Stimulated activated CD8-positive, alpha-beta memory T cell treated with anti-CD3 and anti-CD28 coated beads, Interleukin-4, amount 100 ng/mL, for 48 hours (primary cell): ENCODE measurements at places on chromosomes 6 and 20.

DNA sequence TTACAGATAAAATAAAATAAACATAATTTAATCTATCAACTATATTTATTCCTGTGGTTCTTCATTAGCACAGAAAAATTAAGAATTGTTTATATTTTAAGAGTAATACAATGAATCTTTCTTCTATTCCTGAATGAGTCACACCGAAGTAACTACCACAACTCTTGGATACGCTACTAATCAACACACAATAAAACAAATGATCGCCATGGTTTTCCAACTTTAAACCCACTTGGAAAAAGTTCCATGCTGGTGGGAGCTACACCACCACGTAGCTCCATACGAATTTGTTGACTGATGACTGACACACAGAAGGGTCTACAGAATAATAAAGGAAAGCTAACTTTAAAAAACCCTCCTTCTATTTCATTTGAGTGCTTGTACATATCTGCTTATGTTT, 135.8 kb upstream of the NEDD9 start:
- no peak for DNase-seq

DNA sequence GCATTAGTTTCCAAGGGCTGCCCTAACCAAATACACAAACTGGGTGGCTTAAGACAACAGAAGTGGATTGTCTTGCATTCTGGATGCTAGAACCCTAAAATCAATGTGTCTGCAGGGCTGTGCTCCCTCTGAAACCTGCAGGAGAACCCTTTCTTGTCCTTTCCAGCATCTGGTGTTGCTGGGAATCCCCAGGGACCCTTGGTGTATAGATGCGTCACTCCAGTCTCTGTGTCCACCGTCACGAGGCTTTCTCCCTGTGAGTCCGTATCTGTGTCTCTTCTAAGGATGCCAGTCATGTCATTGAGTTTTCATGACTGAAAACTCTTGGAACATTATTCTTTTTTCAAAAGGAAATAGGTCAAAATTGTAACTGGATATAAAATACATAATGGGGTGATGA, 142.9 kb downstream of the RNASET2 start:
- DNase-seq: no peak

DNA sequence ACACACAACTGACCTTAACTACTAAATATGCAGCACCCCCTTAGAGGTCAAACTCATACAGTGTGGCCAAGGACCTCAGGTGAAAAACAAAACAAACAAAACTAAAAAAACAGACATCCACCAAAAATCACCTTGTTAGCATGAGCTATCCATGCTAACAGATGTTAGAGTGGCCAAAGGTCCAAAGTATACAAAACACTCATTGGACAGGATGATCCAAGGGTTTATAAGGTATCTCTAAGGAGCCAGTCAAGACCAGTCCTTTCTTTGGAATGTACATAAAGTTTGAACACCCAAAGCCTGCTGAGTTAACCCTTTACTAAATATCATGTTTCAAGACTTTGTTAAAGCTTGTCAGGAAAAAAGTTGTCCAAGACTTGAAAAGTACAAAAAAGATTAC, 35.8 kb downstream of the THEMIS start:
- no peak for DNase-seq

GRCh38 chr20:19460386-19460785, 247.9 kb downstream of the SLC24A3 start:
- DNase-seq: no peak

GRCh38 chr6:85971238-85971637, 328.6 kb upstream of the SYNCRIP start:
- no peak for DNase-seq

GRCh38 chr6:69907981-69908498, 41.7 kb downstream of the COL19A1 start:
- DNase-seq: no peak

GRCh38 chr6:139376604-139377218, 2.3 kb upstream of the CITED2 start:
- DNase-seq: no peak

DNA sequence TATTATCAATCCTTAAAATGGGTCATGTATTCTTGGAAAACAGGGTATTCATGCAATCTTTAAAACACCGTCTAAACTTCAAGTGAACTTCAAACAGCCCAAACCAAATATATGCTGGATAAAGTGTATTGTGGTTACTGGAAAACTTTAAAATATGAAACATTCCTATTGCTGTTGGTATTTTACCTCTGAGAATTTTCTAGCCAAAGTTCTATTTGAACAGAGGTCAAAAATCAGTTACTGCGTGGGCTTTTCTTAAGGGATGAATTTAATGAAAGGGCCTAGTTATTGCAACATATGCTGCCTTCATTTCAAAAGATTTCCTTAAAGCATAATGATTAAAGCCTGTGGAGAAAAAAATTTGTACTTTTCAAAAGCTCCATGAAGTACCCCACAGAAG, 436.0 kb downstream of the PLCB1 start:
- no peak for DNase-seq

DNA sequence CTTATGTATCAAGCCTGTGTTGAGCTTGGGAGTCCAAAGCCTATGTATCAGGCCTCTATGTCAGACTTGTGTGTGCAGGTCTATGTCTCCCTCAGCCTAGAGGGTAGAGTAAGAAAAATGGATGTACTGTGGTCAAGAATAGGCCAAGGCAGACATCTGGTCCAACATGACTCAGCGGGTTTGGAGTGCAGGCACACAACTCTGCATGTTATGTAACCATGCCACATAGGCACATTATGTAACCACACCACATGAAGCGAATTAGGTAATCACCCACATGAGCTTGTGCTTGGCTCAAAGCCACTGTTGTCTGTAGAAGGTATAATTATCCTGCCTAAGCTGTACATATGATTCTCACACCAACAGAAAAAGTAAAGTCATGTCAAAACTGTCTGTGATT, 1190.5 kb upstream of the EYS start:
- no peak for DNase-seq

DNA sequence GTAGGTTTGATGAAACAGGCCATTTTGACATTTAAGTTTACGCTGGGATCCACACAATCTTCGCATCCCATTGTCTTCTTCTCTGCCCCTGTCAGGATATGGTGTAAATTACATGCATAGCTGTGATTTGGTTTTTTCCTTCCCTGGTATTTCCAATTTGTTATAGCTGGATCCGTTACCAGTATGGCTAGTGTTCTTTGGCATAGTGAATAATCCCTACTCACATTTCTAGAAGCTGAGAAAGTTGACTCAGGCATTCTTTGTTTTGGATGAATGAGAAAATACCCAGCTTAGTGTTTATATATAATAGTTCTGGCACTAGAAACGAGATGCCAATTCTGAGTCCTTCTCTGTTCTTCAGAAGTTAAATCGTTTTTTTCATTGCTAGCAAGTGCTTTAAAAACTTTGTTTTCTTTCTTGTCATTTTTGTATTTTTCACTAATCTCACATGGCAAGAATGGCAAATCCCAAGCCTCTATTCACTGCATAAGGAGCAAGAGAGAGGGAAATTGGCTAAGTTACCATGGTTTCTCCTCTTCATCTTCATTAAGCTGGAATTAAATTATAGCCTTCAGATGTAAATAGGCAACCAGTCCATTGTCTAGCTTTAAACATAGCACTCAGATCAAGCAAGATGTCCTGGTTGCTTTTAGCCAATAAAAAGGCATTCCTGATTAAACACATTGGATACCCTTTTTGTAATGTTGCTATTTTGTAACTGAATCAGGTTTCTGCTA, 91.9 kb upstream of the LAMP5 start:
- DNase-seq: no peak

DNA sequence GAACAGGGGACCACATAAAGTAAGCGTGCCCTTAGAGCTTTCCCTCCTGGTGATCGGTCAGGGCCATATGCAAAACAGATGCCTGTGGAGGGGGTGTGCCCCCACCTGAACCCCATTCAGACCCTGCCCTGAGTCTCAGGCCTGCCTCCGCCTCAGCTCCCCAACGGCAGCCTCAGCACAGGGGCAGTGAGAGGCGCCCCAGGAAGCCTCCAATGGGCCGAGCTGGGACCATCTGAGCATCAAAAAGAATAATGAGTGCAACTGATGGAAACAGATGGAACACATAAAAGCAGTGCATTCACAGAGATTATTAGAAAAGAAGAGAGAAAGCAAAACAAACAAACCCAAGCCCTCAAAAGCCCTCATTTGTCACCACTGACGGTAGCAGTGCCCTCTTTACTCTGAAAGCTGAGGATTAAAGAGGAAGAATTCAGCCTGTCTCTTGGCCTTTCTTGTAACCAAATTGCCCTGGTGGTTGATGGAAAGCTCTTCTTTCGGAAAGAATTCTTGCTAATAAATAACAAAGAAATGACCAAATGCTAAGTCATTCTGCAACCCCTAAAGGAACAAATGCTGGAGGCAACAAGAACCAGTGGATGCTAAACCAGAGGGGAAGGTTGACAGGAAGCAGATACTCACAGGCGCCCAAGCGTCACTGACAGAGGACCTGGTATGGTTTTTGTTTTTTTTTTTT, 6.8 kb downstream of the ADISSP start:
- no peak for DNase-seq

DNA sequence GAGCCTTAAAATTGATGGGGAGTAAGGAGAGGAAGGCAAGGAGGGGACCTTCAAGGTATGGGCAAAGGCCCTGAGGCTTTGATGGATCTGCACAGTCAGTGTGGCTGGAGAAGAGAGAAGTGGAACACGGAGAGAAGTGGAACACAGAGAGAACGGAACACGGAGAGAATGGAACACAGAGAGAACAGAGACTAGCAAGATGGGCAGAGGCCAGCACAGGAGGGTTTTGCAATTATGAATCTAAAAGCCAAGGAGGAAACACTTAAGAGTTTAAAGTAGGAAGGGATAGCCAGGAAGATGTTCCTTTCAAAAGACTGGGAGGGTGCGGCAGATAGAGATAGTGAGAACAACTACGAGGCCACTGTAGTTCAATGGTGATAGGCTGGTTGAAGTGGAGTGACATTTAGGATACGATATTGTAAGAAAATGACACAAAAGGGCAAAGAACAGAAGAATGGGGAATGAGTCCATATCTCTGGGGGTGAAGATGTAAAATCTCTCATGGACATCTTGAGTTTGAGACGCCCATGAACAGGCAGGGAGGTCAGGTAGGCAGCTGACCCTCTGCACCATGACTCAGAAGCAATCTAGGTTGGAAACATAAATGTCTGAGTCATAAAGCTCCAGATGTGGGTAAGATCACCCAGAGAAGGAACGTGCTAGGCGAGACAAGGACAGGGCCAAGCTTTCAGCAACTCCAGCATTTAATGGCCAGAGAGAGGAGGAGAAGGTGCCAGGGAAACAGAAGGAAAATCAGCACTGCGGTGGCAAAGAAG, 25.4 kb downstream of the ZMYND8 start:
- DNase-seq: no peak

- no peak for DNase-seq
These were observed 47.7 kb upstream of the DACT2 start for GRCh38 chr6:168367285-168367751.

- DNase-seq: no peak
These were observed 44.3 kb downstream of the TPD52L1 start for GRCh38 chr6:125197795-125198269.

DNA sequence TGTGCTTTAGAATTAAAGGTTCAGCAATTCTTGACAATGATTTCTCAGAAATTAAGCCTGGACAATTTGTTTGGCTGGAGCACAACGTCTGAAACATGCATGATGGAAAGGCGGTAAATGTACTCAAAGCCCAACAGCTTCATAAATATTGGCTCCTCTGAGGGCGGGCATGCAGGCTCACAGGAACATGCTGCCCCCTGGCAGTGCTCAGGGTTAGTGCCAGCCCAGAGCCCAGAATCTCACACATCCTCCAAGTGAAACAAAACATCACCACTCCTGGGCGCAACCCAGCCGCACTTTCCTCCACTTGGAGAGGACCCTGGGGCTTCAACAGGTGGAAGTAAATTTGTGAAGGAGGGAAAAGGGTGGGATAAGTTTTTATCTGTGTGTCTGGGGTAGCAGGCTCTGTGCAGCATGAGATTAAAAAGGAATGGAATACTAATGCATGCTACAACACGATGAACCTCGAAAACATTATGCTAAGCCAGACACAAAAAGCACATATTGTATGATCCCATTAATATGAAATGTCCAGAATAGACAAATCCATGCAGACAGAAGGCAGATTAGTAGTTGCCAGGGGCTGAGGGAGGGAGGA, 54.1 kb upstream of the PTPRT start:
- no peak for DNase-seq

GRCh38 chr6:37534893-37535292, 35.2 kb upstream of the CCDC167 start:
- no peak for DNase-seq

DNA sequence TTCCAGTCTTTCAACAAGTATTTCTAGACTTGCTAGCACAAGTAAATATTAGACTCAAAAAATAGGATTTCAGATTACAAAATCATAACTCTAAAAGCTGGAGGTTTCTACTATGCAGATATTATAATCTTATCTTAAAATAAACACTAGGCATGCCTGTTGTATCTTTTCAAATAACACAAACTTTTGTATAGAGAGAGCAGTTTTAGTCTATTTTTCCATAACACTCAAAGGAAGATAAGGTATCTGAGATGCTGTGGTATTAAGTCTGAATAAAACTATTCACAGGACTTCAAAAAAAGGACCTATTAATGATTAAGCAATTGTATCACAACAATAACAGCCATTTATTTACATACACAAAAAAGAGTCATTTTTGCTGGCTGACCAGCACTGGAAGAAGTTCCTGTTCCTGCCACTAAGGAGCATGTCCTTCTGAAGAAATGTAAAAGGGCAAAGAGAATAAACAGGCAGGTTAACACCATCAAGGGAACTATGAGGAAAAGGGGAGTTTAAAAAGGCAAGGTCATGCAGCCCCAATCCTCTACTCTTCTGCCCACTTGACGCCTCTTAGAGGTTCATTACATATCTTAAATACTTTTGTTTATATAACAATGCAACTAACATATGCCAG, 39.4 kb downstream of the REPS1 start:
- DNase-seq: no peak

DNA sequence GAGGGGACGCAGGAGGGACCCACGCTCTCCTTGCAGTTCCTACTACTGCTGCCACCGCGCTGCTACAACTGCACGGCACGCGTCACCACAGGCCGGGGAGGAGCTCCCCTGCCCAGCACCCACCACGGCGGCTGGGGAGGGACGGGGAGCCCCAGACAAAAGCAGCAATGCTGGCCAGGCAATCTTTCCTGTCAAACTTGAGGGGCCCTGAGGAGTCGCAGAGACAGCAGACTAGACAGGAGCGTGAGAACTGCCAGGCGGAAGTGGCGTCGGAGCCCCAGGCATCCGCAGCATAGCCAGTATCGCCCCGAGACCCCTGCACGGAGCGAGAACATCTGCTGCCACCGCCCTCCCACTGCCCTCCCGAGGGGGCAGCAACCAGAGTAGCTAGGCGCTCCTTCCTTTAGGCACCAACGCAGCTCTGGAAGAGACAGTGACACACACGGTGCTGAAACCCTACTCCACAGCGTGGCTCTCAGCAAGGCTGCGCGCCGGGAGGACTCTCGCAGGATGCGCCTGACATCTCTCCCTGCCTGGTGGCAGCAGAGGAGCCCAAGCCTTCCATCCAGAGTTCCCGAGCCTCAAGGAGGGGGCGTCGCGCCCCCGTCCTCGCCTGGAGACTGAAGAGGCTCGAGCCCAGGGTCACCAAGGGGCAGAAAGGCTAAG, 2.2 kb downstream of the TAF4 start:
- DNase-seq: no peak

- DNase-seq: no peak
These were observed 9.0 kb downstream of the GNAS-AS1 start for GRCh38 chr20:58841539-58842264.
